ENCODE measurements at places on chromosomes 6 and 20. TPM values are rescaled to one million over a fixed set of nuclear protein-coding genes. Genes with fewer than 3 reads are reported as not detected.

DNA sequence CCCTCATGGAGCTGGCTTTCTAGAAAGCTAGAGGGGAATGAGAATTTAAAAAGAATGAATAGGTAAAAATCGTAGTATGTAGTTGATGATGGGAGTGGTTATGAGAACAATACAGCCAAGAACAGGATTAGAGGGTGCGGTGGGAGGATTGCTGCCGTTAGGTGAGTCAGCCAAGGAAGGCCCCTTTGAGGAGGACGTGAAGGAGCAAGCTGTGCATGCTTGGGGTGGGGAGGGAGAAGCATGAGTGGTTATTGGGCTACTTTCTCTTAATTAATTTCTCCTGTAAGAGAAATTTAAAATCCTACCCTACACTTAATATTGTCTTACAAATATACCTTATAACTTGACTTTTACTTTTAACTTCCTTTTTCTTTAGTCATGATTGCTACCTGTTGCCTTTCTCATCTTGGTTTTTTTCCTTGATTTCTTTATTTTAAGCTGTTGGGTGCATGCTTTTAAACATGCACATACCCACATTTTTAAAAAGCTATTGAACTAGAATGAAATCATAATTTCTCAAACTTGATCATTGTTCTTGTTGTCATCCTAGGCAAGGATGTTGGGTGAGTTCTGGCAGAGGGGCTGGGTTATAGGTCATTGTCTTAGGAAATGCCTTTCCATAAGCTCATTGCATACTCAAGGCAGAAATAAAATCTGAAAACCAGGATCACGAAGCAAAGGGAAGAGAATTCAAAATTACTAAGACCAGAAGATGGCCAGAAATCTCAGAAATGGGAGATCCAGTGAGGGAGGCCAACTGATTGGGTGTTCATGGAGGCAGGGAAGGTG is 114.5 kb downstream of the TCP11 start:
- DNase-seq, result no peak

DNA sequence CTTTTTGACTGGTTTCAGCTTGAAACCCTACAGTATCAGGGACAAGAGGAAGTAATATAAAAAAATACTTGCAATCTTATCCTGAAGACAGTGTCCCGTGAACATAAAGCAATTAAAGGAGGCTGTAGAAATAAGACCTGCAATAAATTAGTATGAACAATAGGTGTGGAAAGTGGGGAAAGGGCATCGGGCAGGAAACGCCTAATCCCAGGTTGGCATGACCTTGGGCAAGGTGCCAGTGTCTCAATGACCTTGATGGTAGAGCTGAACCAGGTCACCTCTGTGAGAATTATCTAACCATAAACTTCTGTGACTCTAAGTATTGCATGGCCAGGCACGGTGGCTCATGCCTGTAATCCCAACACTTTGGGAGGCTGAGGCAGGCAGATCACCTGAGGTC is 115.2 kb downstream of the LY86 start:
- DNase-seq, result no peak

GRCh38 chr6:169943241-169944060 is 192.0 kb downstream of the ERMARD start:
- no peak for DNase-seq

DNA sequence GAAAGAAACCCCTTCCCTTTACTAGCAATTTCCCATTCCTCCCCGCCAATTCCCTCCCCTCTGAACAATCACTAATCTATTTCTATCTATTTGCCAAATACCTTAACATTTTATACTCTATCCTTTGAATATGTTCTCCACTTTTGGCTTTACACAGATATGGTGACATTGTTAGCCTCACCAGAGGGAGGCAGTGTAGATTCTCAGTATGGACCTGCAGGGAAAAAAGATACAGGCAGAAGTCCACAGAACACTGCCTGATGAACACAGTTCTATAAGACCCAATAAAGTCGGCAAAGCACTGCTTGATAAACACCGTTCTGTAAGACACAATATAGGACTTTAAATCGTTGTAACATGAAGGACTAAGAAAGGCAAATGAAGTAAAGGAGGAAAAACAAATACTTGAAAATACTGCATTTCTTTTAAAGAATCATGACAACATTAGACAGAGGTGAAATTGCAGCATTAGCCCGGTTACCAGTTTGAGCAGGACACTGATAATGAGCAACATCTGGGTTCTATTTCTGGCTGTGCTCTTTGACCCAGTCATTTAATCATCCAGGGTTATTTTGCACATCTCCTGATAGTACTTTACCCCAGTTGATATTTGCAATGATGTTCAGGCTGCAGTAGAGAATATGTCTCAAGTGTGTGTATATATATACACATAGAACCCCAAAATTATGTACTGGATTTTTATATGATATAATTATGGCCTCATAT is 296.8 kb downstream of the UTRN start:
- DNase-seq, result no peak

DNA sequence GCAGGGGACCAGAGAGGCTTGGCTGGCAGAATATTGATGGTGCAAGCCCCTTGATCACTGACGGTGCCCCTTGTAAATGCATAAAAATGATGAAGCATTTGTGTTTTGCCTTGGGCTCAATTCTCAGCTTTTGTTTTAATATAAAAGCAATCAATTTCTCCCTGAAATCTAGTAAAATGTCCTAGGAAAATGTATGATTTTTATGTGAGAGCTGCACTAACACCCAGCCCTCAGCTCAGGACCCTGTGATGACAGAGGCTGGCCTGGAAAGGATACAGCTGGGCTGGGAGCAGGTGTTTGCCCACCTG is 84.7 kb upstream of the PHACTR3 start:
- DNase-seq, result no peak

DNA sequence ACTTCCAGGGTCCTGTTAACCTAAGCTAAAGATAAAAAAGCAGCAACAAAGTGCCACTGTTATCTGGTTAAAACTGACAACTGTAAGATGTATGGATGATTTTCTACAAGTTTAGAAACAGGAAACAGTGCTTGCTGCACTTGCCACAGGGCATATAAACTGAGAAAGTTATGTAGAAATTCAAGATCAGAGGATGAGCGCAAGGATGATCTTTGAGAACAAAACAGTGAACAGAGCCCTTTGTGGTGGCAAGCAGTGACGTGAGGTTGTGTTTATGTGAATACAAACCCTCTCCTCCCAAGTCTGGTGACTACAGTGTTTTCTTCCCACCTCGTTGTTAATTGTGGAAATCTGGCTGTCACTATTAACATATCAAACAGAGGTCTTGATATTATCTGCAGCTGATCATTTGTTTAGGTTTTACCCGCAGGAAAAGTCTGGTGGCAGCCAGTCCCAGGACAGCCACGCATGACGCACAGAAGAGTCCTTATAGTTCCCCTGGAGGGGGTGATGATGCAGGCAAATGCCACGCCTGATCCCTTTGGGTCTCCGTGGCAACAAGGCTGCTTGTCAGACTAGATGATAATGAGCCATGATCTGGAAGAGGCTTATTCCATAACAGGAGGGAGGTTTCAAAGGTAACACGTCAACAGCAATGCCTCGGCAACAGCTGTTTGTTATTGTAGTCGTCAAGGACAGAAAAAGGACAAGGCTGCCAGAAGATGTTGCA is 43.1 kb upstream of the TNFAIP3 start:
- DNase-seq, result peak; percentile 78

- no peak for DNase-seq
Observed at GRCh38 chr6:111780393-111780792, 92.9 kb downstream of the FYN start.

DNA sequence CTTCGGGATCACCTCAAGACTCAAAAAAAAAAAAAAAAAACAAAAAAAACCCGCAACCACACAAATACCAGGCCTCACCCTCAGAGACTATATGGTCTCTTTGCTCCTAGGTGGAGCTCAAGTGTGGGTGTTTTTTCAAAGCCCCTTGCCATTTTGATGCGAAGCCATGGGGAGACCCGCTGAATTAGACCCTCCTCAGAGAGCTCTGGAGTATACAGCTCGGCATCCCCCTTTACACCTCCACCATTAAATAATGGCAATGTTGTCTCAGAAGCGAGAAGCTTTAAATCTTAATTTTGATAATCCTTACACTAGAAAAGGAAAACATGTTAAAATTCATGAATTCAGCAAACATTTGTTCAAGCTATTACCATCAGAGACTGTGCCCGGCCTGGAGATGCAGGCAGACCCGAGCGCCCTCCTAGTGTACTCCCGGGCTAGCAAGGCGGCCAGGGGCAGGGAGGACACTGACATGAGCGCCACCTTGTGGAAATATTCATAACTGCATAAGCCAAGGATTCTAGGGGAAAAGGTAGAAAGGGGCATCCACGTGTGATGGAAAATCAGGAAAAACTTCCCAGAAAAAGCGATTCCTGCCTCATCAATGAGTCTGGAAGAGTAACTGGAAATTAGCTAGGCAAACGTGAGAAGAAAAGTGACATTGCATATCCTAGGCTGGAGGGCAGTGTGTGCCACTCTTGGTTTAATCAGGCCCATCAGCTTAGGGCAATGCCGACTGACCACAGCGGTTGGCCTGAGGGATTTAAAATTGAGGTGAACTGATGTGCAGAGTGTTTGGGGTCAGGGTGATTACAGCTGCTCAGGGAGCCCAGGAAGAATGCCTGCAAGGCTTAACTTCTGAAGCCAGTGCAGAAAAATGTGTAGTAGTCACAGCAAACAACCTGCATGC is 72.5 kb downstream of the B3GAT2 start:
- peak; percentile 49 for DNase-seq

The TFAP2D gene
- polyA plus RNA-seq, result not detected

The GHRH gene
- polyA plus RNA-seq, result not detected

DNA sequence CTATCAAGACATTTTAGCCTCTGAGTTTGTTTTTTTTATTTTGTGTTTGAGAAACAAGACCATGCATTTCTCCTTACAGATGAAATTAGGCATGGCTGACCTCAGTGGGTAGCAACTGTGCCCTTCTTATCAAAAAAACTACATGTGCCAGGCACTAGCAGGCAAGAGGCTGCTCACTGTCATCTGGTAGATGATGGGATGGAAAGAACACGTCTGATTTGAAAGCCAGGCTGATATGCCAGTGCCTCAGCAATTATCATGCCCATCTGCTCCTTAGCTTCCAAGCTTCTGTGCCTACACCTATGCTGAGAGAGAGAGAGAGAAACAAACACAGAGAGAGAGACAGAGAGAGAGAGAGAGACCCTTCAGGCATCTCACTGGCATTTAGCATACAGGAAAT is 149.9 kb downstream of the C6orf118 start:
- no peak for DNase-seq

- DNase-seq, result no peak
Observed at GRCh38 chr6:168563656-168564055, 122.7 kb downstream of the SMOC2 start.

DNA sequence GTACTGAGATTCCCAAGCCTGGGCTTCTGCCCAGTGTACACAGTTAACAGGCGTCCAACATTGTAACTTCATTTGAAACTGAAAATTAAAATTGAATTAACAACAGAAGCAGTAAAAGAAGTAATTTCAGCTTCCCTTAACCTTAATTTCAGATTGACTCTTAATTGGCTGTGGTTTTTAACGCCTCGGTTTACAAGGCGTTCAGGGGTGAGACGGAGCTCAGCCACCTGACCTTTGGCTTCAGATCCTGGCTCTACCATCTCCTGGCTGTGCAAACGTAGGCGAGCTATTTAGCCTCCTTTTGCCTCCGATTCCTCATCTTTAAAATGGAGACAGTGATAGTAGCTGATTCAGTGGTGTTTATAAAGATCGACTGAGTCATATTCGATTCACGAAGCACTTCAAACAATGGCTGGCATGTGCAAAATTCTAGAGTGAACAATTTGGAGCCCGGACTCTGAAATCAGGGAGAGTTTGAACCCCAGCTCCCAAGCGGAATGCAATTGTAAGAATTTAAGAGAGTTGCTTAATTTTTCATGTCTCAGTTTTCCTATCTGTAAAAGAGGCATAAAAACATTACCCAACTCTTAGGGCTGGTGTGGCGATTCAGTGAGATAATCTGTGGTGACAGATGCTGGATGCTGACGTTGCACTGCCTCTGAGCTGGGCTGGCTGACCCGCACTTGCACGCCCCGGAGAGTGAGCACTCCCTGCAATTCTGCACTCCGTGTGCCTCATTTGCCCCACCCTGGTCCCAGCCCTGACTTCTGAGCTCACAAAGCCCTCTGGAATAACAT is 23.5 kb upstream of the OCSTAMP start:
- DNase-seq, result no peak

The NCR2 gene
- not detected for polyA plus RNA-seq

DNA sequence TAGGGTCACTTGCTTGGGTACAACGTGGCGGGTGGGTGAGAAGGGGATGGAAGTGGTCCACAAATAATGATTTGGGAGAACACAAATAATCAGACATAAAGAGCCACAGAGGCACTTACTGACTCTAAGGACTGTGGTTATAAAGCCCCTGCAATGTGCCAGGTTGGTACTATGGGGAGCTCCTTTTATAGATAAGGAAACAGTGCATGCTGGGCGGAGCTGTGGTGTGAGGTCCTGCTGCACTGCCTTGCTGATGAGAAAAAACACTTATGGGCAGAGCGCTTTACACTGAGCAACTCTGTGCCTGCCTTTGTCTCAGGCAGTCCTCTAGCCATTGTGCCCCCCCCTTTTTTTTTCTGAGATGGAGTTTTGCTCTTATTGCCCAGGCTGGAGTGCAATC is 29.1 kb upstream of the SCRT2 start:
- DNase-seq, result no peak

The POU5F1 gene
- 0.60 TPM for polyA plus RNA-seq

DNA sequence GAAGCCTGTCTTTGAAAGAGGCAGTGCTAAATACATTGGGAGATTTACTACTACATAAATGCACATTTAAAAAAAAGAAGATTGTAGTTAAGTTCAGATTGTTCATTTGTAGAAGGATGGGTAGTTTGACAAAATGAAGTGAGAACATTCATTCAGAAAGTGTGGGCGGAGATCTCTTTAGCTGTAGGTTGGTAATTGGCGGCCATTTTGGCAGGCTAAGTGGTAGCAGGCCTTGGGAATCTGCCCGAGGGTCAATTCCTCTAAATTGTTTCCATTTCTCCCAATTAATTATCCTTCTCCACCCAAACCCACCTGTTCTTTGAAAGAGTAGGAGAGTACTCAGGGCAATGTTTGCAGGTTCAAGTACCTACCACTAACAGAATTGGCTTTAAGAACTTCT is 17.9 kb downstream of the SOX4 start:
- DNase-seq, result no peak

The CAP2 gene
- polyA plus RNA-seq, result 188 TPM
